ENCODE measurements at places on chromosomes 4 and X.

GRCh38 chr4:68349279-68349648 lies 626 bp downstream of the YTHDC1 start:
- DNase-seq: no peak

DNA sequence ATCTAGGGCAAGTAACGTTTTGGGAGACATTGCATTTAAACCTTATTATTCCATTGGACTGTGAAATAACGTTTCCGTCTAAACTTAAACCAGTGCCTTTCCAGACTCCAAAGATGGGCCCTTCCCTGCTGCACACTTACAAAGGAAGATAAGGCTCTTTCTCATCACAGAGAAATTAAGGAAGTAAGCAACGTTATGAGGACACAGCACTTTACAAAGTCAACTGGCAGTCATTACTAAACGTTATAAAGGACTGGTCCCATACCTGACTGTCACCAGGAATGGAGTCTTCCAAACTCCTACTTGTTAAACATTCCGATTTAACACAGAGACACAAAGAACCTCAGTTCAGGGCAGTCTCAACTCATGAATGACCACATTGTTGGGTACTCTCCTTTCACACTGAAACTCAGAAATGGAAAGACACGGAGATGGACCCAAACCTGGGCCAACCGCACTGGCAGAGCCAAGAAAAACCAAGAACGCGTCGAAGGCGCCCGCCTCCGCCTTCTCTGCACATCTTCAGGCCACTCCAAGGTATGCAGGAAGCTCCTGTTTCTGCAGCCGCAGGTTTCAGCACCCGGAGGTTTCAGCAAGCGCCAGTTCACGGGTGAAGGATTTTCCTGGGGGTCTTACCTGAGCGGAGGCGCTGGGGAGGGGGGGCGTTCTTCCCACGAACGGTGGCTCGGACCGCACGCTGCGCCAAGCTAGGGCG lies 670 bp downstream of the PAPSS1 start:
- DNase-seq: no peak

DNA sequence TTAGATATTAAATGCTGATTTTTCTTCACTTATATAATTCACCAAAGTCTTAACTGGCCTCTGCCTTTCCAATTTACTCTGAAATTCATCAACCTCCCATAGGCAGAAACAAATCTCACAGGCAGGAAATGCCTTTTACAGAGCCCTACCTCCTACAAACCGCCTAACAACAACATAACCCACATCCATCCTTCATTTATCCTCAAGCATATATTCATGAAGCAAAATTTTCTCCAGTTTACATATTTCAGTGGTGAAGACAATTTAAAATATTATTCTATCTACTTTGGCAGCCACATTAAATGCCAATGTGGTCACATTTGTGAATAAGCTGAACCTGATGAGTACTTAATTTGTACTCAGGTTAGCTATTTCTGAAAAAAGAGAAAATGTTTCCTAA lies 30.3 kb downstream of the SEPSECS start:
- DNase-seq: no peak

- no peak for DNase-seq
These were observed 12.4 kb upstream of the NFXL1 start for GRCh38 chr4:47926667-47927258.

- no peak for DNase-seq
These were observed 1858.6 kb upstream of the ADGRL3 start for GRCh38 chr4:59341506-59341905.

DNA sequence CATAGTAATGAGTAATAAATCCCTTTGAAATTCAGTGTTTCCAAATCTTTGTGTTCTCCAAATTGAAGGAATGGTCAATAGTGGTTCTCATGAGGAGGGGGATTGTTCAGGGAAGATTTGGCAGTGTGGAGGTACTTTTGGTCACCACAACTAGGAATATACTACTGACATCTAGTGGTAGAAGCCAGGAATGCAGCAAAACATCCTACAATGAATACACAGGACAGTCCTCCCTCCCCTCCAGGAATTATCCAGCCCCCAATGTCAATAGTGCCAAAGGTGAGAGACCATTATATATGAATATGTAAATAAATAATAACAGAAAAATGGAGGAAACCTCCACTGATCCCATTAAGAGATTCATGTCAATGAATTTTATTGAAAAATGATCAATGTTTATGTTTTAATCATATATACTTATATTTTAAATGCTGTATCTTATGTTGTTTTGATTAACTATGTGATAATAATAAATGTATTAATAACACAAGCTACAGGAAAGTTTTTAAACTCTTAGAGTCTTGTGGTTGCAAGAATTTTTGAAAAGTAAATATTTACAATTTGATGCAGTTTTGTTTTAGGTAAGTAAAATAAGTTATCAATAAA lies 14.4 kb upstream of the FAM9A start:
- no peak for DNase-seq

DNA sequence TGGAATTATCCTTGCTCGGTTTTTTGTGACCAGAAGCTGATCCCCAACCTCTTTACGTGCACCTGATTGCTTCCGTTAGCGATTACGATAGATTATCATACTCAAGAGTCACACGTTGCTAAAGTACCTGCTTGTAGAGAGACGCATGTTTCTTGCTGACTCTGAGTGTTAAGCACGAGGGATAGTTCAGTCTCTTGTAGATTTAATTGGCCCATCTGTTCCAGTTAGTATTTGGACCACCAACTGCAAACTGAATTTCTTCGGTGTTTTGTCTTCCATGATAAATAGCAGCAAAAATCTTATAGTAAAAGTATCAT lies 516 bp upstream of the COX18 start:
- no peak for DNase-seq

DNA sequence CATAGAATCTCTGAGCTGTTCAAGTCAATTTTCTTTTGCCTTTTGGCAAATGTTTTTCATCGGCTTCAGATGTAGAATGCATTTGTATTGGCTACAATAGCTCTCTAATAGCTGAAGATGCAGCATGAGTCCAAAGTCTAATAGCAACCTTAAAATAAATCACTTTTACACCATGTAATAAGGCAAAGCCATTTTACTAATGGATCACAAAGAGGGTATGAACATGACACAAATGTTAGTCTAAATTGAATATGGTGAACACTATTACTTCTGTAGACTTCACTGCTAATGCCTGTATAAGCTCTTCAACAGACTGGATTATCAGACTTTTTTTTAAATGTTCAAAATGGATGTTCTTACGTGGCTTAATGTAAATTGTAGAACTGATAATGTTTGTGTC lies 645.3 kb downstream of the TLL1 start:
- DNase-seq: no peak

All from activated CD8-positive, alpha-beta memory T cell treated with anti-CD3 and anti-CD28 coated beads for 48 hours (primary cell).